ENCODE measurements at places on chromosomes 1 and 21. TPM values are rescaled to one million over a fixed set of nuclear protein-coding genes. Genes with fewer than 3 reads are reported as not detected.

The ERICH3 gene
- not detected for total RNA-seq

The OR6K3 gene
- not detected for total RNA-seq

The SLC39A1 gene
- 220 TPM for total RNA-seq

The SPATA1 gene
- not detected for total RNA-seq

The PTBP2 gene
- 97.1 TPM for total RNA-seq

The GALE gene
- total RNA-seq = 34.6 TPM

The TXLNA gene
- 45.2 TPM for total RNA-seq

The KCNJ9 gene
- 0.08 TPM for total RNA-seq

The C1orf216 gene
- 13.9 TPM for total RNA-seq

The TNFAIP8L2 gene
- not detected for total RNA-seq

The RGS7 gene
- total RNA-seq = 2.2 TPM

The BATF3 gene
- total RNA-seq = 3.6 TPM

The TRIM67 gene
- total RNA-seq = not detected

The CLDN17 gene
- not detected for total RNA-seq

The LRP8 gene
- 72.4 TPM for total RNA-seq

The HFM1 gene
- 3.3 TPM for total RNA-seq

The TRIM45 gene
- total RNA-seq = 15.0 TPM

The RAB25 gene
- 21.3 TPM for total RNA-seq

The PITHD1 gene
- total RNA-seq = 90.7 TPM

The SUMO3 gene
- total RNA-seq = 91.9 TPM

The ANKRD34A gene
- 2.2 TPM for total RNA-seq
